Ovary (tissue), 10 donors: ENCODE measurements at places on chromosomes 7 and 10. TPM values are rescaled to one million over a fixed set of nuclear protein-coding genes. Genes with fewer than 3 reads are reported as not detected.

- DNase-seq = no peak
These were observed 62.5 kb upstream of the KMT2E start for GRCh38 chr7:104951546-104951945.

GRCh38 chr7:119720541-119720940, 552.4 kb upstream of the KCND2 start:
- no peak for DNase-seq

GRCh38 chr10:99681553-99681952, 22.2 kb downstream of the ENTPD7 start:
- DNase-seq = peak; percentile 18

DNA sequence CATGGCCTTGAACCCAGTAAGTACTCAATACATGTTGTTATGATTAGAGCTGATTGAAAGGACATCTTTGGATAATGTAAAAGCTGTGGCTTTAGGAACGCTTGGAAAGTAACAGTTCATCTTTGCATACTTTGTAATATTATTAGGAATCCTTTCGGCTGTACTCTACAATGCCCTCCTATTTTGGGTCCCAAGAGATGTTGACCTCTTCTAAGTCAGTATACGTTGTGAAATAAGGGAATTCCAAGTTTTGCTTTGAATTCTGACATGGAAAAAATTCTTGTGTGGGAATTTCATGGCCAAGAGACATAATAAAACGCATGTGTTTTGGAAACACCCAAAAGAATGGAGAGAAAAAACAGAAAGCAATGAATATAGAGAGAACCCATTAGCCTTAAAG, 7.7 kb downstream of the AGR3 start:
- no peak for DNase-seq

- DNase-seq = no peak
These were observed 3.1 kb upstream of the AVPI1 start for GRCh38 chr10:97690133-97690532.

DNA sequence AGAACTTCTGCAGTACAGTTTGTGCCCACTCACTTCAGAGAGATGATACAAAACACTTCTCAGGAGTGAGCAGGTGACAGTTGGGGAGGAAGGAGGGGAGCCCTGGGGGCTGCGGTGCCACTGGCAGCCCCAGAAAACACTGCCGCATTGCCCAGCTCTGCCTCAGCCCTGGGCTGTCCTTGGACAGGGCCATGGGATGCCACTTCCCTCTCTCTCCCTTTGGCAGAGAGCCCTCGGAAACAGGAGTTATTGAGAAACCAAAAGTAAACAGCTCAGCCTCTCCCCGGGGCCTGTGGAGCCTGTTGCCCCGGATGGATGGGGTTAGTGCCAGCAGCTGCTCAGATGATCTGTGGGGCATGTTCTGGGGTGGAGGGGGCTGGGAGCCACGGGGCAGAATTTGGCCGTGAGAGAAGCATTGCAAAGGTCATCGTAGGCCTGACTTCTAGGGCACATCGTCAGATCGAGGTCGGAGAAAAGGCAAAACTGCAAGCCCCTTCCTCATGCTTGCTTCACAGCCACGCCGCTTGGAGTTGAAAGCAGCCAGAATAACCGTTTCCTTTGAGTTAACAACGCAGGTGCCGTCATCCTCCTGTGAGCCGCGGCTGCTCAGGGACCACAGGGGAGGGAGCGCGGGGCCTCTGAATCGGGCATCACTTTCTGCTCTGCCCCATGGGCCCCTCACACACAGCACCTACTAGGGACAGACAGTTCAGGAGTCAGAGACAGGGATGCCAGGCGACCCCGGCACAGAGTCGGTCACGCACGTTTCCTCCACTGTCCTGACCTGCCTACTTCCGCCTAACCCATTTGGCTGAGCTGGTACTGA, 256.4 kb downstream of the CAMK1D start:
- DNase-seq = peak; percentile 61

DNA sequence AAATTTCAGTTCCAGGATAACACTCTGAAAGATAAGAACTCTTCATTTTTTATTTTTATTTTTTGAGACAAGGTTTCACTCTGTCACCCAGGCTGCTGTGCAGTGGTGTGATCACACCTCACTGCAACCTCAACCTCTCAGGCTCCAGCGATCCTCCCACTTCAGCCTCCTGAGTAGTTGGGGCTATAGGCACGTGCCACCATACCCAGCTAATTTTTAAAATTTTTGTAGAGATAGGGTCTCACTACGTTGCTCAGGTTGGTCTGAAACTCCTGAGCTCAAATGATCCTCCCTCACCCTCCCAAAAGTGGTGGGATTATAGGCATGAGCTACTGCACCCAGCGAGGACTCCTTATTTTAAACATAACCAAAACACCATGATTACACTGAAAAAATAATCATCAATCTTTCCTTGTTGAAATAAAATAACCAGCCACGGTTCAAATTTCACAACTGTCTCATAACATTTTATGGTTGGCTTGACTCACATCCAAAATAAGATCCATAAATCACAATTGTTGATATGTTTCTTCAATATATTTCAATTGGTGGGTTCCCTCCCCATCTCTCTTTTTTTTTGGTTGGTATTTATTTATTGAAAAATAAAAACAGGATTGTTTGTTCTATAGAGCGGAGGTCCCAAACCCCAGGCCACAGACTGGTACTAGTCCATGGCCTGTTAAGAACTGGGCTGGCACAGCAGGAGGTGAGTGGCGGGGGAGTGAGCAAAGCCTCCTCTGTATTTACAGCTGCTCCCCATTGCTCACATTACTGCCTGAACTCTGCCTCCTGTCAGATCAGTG, 60.1 kb upstream of the FAM171A1 start:
- DNase-seq = no peak

DNA sequence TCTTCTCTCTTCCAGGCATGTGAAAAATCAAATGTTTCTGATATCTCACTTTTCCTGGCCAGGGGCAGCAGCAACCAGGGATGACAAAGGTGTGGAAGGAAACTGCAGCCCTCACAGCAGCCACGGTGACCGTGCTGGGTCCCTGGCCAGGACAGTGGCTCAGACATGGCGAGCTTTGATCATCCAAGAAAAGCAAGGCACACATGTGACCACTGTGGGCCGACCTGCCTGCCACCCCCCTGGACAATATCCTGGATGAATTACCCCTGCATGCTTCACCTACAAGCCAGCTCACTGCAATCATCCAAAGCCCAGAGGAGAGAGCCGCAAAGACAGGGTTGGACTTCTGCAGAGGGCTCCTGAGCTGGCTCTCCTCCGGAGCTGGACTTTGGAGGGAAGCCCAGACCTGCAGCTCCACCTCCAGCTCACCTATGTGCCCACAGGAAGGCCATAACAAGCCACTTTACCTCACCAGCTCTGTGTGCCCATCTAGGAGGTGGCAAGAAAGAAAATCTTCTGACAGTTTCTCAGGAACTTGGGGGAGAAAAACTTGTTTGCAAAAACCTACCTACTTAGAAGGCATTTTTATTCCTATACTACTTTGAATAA, 2.7 kb downstream of the CHST15 start:
- no peak for DNase-seq

Gene FAM237B
- not detected for total RNA-seq

Gene NYAP1
- 8.5 TPM for total RNA-seq
